Eye (tissue), 1 donor: ENCODE measurements at places on chromosomes 16 and 17.

- DNase-seq: no peak
These were observed 534.3 kb upstream of the C16orf82 start for GRCh38 chr16:26532456-26532855.

DNA sequence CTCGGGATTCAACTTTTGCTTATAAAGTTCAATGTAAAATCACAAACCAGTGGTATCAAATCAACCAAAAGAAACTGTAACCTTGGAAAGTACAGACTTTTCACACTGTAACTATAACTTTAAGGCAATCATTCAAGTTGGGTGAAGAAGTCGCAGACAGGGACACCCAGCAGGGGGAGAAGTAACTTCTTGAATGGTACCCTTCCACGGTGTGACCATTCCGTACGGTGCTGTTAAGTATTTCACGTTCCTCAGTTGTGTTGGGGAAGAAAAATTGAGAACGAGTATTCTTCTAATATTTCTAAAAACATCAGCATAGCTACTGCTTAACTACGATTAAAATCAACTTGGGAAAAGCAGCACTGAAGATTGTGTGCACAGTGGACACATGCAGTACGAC, 55.8 kb downstream of the MYH10 start:
- DNase-seq: no peak

DNA sequence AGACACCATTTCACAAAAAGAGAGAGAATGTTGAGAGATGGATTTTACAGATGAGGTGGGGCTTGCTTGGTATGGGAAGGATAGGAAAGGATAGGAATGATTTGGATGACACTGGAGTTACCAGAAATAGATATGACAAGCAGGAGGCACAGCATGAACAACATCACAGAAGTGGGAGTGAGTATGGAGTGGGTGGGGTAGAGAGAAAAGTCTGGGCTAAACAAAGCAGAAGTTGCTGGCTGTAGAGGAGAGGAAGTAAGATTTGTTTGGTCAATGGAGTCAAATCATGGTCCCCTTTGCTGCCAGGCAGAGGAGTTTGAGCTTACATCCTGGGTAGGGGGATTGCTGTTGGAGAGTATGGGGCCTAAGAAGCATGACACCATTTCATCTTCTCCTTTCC, 101.7 kb downstream of the VAT1L start:
- DNase-seq: no peak

- peak; percentile 48 for DNase-seq
These were observed 27.0 kb upstream of the NF1 start for GRCh38 chr17:31067691-31068184.

DNA sequence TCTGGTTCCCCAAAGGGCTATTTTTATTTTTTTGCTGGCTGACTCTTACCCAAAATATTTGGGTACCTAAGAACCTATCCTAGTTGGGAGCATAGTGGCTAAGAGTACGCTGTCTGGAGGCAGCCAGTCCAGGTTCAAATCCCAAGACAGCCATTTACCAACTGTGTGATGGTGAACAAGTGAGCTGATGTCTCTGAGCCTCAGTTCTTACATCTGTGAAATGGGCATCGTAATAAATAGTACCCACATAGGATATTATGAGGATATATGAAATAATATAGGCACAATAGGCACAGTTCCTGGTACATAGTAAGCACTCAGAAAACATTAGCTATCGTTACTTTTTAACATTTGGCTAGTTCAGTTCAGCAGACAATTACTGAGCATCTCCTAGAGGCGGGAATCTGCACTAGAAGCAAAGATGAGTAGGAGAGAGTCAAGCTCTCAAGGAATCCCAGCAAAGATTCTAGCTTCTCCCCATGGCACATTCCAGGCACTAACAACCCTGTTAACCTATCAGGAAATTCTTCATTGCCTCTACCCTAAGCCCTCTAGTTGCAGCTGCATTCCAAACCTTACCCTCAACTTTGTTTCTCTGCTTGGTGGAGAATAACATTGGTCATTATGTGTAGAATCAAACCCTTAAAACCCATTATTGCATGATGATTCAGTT, 31.6 kb downstream of the GPR139 start:
- no peak for DNase-seq
